H1 (cell line): ENCODE measurements at places on chromosomes 2 and 18. TPM values are rescaled to one million over a fixed set of nuclear protein-coding genes. Genes with fewer than 3 reads are reported as not detected.

Gene CXCR1
- not detected in 2 replicates for total RNA-seq

Gene DSEL
- 20.6 and 22.8 TPM in 2 replicates for total RNA-seq

DNA sequence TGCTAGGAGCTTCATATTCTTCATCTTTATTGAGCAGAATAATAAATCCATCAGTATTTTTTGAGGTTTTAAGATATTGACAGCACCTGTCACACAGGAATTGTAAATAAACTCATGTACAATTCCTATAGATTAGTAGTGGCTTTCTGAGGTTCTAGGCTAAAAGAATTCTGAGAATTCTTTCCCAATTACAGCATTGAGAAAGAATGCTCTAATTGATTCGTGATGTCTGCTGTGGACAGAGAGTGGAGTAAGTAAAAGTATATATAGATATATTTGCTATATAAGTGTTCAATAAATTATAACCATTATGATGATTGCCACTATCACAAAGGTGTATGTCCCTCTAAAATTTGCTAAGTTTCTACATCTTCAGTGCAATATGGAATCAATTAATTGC, 186.5 kb upstream of the NRP2 start:
- H3K4me1 ChIP-seq: no peaks in the 10 kb centered on the region
- H3K36me3 ChIP-seq: no peaks in the 10 kb centered on the region
- no peak for DNase-seq
- H3K27me3 ChIP-seq: no peaks in the 10 kb centered on the region

DNA sequence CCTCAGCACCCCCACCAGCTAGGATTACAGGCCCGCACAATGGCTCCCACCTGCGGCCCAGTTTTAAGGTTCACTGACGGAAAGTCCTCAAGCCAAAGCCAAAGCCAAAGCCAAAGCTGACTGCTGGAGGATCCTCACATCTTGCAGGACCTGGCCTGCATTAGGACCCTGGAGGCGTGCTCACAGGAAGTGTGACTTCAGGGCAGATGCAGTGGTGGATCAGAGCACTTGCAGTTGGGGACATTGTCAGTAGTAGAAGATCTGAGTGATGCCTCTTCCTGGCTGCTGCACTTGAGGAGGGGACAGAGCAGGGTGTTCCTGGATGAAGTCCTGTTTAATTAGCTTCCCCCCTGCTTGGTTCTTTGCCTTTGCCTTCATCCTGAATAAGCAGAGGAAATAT, 69.0 kb upstream of the ALPP start:
- H3K4me3 ChIP-seq: no peak overlapping the region
- no peaks in the 10 kb centered on the region for H3K36me3 ChIP-seq
- H3K27ac ChIP-seq: no peak overlapping the region
- DNase-seq: no peak
- no peaks in the 10 kb centered on the region for H3K27me3 ChIP-seq

- H3K4me3 ChIP-seq: no peak overlapping the region
- H3K36me3 ChIP-seq: no peaks in the 10 kb centered on the region
Measured at GRCh38 chr2:119230219-119231185, 6.9 kb downstream of the STEAP3 start.

- no peaks in the 10 kb centered on the region for H3K4me1 ChIP-seq
- no peaks in the 10 kb centered on the region for H3K27me3 ChIP-seq
- H3K36me3 ChIP-seq: no peaks in the 10 kb centered on the region
Measured at GRCh38 chr2:233228376-233228775, 23.1 kb upstream of the ATG16L1 start.

GRCh38 chr18:58977223-58977622, 112.5 kb downstream of the ZNF532 start:
- no peak for DNase-seq
- H3K27me3 ChIP-seq: no peaks in the 10 kb centered on the region

DNA sequence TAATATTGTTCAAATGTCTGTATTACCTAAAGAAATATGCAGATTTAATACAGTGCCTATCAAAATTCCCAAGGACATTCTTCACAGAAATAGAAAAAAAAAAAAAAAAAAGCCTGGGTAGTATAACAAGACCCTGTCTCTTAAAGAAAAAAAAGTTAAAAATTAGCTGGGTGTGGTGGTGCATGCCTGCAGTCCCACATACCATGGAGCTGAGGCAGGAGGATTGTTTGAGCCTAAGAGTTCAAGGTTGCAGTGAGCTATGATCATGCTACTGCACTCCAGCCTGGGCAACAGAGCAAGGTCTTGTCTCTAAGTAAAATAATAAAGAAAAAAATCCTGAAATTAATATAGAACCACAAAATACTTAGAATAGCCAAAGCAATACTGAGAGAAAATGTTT, 51.9 kb downstream of the SLC16A14 start:
- DNase-seq: no peak
- no peak overlapping the region for H3K4me3 ChIP-seq
- no peaks in the 10 kb centered on the region for H3K27me3 ChIP-seq

GRCh38 chr2:242052421-242052820, 182.9 kb downstream of the RTP5 start:
- no peaks in the 10 kb centered on the region for H3K36me3 ChIP-seq
- H3K4me1 ChIP-seq: no peaks in the 10 kb centered on the region
- no peak overlapping the region for H3K27ac ChIP-seq
